ENCODE measurements at places on chromosomes 3 and 15.
A peak's percentile ranks its signal among the peaks of the same experiment; 100 is the strongest.

DNA sequence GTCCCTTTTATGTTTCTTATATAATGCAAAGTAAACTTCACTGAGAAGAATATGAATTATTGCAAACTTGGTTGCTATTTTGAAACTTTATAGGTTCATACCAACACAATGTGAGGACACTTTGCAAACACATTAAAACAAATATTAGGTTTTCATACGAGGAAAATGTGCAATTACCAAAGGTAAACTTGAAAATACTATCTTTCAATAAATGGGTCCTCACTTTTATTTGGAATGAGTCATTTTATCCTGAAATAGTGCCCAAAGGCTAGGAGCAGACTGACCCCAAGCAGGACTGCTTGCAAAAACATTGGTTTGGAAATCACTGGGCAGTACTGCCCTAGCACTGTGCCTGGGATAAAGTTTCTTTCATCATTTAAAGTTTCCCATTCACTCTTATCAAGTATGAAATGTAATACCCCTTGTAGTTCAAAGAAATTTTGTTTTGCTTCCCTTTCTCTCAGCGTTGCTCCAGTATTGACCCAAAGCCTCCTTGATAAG is 396.5 kb downstream of the EPHA3 start:
- H3K4me3 ChIP-seq, result no peak overlapping the region
- no peak overlapping the region for H3K27ac ChIP-seq
- no peaks in the 10 kb centered on the region for H3K27me3 ChIP-seq
- no peaks in the 10 kb centered on the region for H3K36me3 ChIP-seq
- H3K4me1 ChIP-seq, result no peaks in the 10 kb centered on the region

GRCh38 chr3:126373682-126374601 is 16.7 kb upstream of the KLF15 start:
- peaks cover 3% of the 10 kb centered on the region for H3K27me3 ChIP-seq
- no peaks in the 10 kb centered on the region for H3K4me1 ChIP-seq
- H3K4me3 ChIP-seq, result no peak overlapping the region
- no peak for DNase-seq
- H3K27ac ChIP-seq, result no peak overlapping the region

GRCh38 chr3:40997711-40998519 is 201.4 kb upstream of the CTNNB1 start:
- no peak overlapping the region for H3K4me3 ChIP-seq
- no peaks in the 10 kb centered on the region for H3K36me3 ChIP-seq
- H3K27me3 ChIP-seq, result peaks cover 15% of the 10 kb centered on the region
- H3K4me1 ChIP-seq, result no peaks in the 10 kb centered on the region
- no peak overlapping the region for H3K27ac ChIP-seq

DNA sequence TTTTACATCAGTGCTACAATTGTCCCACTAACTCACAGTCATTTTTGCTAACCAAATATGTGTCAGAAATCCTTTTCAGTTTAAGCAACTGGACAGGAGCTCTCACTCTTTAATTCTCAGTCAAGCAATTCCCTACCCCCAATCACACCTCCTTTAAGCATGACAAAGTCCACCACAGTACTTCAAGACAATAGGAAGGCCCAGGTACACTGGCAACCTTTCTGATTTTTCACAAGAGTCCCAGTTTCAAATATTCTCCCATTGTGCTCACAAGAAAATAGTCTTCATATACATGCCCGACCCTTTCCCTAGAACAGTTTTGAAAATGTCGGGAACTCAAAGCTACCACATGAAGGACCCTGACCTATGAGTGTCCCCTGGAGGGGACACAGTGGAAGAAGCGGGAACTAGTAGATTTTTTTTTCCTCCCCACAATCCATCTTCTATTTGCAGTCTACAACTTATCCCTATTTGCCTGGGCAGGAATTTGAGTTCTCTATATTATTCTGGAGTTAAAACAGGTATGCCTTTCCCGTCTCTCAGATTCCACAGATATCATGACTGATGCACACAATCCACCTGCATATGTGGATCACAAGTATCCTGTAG is 413.5 kb downstream of the TIGIT start:
- H3K4me3 ChIP-seq, result no peak overlapping the region
- no peak overlapping the region for H3K27ac ChIP-seq
- H3K36me3 ChIP-seq, result no peaks in the 10 kb centered on the region
- no peaks in the 10 kb centered on the region for H3K27me3 ChIP-seq

- H3K36me3 ChIP-seq, result peaks cover 24% of the 10 kb centered on the region
- H3K27ac ChIP-seq, result no peak overlapping the region
- no peak for DNase-seq
- no peak overlapping the region for H3K4me3 ChIP-seq
Observed at GRCh38 chr3:53223541-53223966, 32.3 kb downstream of the TKT start.

GRCh38 chr3:117243657-117244056 is 534.1 kb downstream of the TUSC7 start:
- H3K4me3 ChIP-seq, result no peak overlapping the region
- H3K4me1 ChIP-seq, result no peaks in the 10 kb centered on the region
- H3K27ac ChIP-seq, result no peak overlapping the region
- no peak for DNase-seq
- H3K36me3 ChIP-seq, result no peaks in the 10 kb centered on the region
- no peaks in the 10 kb centered on the region for H3K27me3 ChIP-seq

DNA sequence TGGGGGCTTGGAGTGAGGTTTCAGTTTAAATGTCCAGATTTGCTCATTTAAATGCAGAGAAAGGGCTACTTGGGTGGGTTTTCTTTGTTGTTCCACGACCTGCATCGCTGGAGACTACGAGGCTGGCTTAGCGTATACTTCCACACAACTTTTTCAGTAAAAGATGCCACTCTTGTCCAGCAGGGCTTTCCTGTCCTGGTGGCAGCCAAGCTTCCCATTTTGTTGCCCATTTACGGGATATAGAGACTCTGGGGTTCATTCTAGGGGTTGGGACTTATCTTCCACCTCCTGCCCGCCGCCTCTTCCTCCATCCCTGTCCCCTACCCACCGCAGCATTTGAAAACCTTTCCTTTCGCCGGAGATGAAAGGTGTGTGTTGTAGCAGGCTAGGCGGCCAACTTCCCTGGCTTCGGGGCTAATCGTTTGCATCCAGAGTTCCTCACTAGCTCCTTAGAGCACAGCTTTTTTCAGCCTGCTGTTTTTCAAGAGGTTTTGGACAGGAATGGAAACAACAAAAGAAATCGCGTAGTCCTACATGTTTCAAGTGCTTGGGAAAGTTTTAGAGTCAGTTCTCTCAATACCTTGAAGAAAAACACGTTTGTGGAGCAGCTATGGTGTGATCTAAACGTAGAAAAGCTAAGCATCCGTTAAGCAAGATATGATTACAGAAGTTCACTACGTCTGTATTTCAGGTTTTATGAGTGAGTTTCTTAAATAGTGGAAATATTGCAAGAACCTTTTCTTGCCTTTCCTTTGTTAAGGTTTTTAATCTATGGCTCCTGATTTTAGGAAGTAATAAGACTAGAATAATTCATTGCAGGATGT is 843 bp downstream of the CHRNA5 start:
- H3K4me3 ChIP-seq, result peak overlapping the region; percentile 81
- H3K4me1 ChIP-seq, result peaks cover 27% of the 10 kb centered on the region
- no peak overlapping the region for H3K27ac ChIP-seq
- no peak for DNase-seq
- no peaks in the 10 kb centered on the region for H3K36me3 ChIP-seq
